Activated B cell treated with CpG ODN at 0.5 μM for 24 hours (primary cell): ENCODE measurements at places on chromosomes 11 and 22. TPM values are rescaled to one million over a fixed set of nuclear protein-coding genes. Genes with fewer than 3 reads are reported as not detected.

- DNase-seq: no peak
These were observed 940 bp upstream of the TNKS1BP1 start for GRCh38 chr11:57325735-57326048.

The SMTNL1 gene
- total RNA-seq: not detected in 2 replicates

- no peak for DNase-seq
These were observed 10.0 kb downstream of the PPM1F start for GRCh38 chr22:21942407-21943343.

The OR51E1 gene
- not detected in 2 replicates for total RNA-seq

- no peak for DNase-seq
These were observed 4.3 kb downstream of the TBX1 start for GRCh38 chr22:19764636-19765476.

DNA sequence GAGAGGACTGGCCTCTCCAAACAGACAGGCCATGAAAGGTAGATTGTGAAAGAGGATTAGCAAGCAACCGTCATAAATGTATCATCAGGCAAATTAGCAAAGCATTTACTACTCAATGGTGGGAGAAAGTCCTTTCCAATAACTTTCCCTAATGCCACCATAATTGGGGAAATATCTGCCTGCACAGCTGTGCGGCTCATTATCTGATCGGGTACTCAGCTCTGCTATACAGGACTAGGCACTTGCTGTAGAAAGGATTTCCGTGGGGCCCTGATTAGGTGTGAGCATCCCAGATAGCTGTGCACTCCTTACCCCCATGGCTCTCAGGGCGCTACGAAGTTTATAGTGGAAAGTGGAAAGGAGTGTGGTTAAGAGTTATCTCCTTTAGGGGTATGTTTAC is 309.7 kb upstream of the PLET1 start:
- DNase-seq: no peak

The PCSK7 gene
- total RNA-seq: 274 and 341 TPM in 2 replicates

The CASP5 gene
- total RNA-seq: 0.32 TPM in 1 of 2 replicates, not detected in the other

DNA sequence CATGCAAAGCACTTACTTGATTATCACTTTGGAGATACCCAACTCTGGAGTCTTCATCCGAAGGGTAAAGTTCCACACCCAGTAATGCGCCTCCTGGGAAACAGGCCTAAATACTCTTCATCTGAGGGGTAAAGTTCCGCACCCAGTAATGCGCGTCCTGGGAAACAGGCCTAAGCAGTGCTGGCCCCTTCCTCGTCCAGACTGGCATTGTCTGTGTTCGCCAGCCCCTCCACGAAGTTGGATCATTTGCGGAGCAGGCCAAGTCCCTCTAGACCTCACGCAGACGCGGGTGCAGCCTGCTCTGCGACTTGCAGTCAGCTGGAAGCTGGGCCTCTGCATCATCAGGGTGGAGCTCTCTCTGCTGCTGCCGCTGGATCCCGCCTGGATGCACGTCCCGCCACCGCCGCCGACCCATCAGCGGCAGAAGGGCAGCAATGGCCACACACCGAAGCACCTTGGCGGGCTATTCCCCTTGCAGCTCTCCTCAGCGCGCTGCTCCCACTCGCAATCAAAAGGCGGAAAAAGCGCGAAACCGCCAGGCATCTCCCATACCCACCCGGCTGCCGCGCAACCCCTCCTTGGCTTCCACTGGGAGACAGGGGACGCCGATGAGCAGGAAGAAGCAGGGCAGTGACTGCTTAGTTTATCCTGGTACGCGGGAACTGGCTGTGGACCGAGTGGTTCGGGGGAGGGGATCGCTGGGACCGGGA is 34.1 kb upstream of the GLYATL1 start:
- DNase-seq: no peak

- DNase-seq: no peak
These were observed 87.2 kb upstream of the HTATIP2 start for GRCh38 chr11:20275987-20276965.

The APOA1 gene
- 0.31 TPM in 1 of 2 replicates, not detected in the other for total RNA-seq

The CDC42BPG gene
- total RNA-seq: 2.2 and 3.7 TPM in 2 replicates

- no peak for DNase-seq
These were observed 23.6 kb upstream of the SLC25A1 start for GRCh38 chr22:19201869-19202798.

GRCh38 chr22:24893341-24894070 is 53.0 kb downstream of the LHFPL7 start:
- no peak for DNase-seq

- DNase-seq: peak; percentile 23
These were observed 361 bp downstream of the SRPRA start for GRCh38 chr11:126268361-126268707.

DNA sequence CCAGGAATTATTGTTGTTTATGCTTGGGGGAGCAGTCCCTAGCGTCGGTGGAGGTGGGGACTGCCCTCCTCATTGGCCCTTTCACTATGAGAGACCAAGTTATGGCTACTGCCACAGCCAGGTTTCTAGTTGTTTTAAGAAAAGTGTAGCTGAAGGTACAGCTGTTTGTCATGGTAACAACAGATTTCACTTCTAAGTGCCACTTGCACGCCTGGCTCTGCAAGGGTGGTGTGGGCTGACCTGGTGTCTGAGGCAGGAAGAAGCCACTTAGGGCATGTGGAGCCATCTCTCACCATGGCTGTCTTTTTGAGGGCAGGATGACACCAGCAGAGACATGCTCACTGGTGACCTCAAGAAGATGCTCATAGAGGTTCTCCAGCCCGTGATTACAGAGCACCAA is 46.3 kb upstream of the MPEG1 start:
- no peak for DNase-seq

- DNase-seq: no peak
These were observed 47.2 kb downstream of the CCDC15 start for GRCh38 chr11:125001079-125001778.

The SLC22A8 gene
- not detected in 2 replicates for total RNA-seq

DNA sequence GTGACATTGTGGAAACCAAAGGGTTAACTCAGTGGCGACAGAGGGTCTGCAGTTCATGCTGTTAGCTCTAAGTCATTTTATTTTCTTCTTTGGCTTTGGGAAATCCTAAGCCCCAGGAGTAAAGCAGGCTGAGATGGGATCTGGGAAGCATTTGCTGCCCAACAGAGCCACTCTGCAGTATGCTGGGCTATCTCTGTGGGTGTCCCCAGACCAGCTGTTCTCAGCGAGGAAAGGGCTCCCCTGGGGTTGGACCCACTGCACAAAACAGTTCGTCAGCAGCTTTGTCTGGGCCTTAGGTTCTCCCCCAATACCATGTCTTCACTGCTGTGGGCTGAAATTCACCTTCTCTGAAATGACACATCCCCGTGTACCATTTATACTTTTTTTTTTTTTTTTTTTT is 34.0 kb downstream of the KREMEN1 start:
- DNase-seq: no peak

The DEFB108B gene
- not detected in 2 replicates for total RNA-seq

- DNase-seq: no peak
These were observed 119.7 kb downstream of the ETS1 start for GRCh38 chr11:128467610-128468041.

DNA sequence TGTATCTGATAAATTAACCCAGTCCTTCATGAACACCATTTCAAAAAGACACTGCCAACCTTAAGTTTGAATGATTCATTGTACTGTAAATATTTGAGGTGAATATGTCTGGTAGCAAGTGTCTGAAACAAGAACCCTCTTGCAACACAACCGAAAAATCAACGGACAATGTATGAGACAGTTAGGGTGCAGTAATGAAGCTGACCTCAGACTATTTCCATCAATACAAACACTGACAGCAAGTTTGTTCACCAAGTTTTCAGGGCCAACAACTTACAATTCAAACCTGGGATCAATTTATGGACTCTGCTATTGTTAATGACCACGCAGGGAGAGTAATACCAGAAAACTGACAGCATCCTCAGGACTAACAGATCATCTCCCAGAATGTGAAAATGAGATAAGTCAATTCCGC is 126.3 kb downstream of the CADM1 start:
- DNase-seq: no peak

The TTLL1 gene
- total RNA-seq: 1.2 and 1.5 TPM in 2 replicates

- DNase-seq: no peak
These were observed 37.4 kb downstream of the PRR5L start for GRCh38 chr11:36333468-36333867.

GRCh38 chr11:68036717-68037239 is 2.0 kb upstream of the TCIRG1 start:
- no peak for DNase-seq

The DNHD1 gene
- 26.7 and 42.6 TPM in 2 replicates for total RNA-seq

DNA sequence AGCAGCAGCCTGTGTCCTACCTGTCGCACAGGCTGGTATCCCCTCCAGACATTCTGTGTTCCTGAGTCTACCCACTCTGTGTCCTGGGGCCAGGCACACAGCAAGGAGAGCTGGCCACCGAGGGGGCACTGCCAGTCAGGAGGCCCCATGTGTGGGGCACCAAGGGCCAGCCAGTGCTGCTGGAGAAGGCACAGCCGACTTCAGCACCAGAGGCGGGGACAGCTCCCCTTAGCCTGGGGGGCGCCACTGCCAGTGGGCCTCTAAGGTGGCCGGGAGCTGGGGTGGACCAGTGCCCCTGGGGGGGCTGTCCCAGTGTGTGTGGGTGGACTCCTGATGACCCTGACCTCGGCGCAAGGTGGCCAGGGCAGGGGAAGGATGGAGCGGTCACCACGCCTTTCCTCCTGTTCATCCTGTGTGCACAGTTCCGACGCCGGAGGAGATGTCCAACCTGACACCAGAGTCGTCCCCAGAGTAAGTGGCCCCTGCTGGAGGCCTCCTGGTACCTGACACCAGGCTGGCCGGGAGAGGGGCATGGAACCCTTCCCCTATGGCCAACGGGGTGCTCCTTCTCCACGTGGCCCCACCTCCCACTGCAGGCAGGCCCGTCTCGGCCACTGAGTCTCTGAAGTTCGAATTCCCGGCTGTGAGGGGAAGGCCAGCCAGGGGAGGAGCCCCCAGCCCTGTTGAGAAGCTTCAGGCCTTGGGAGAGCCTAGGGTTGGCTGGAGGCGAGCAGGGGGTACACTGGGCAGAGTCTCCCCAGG is 35.4 kb downstream of the MOB2 start:
- DNase-seq: no peak

The HBE1 gene
- not detected in 2 replicates for total RNA-seq

The MUC6 gene
- not detected in 2 replicates for total RNA-seq

- DNase-seq: no peak
These were observed 29.5 kb upstream of the ANO5 start for GRCh38 chr11:22163394-22163797.

The ARHGAP42 gene
- total RNA-seq: 3.1 and 4.9 TPM in 2 replicates

GRCh38 chr11:43943372-43943930 is 1.0 kb downstream of the C11orf96 start:
- DNase-seq: no peak

GRCh38 chr11:13215149-13215548 is 62.4 kb upstream of the BMAL1 start:
- DNase-seq: no peak

The SCUBE1 gene
- total RNA-seq: 0.12 TPM in 1 of 2 replicates, not detected in the other

The HSPB2 gene
- total RNA-seq: not detected in 2 replicates

GRCh38 chr11:100543386-100543785 is 143.7 kb upstream of the ARHGAP42 start:
- DNase-seq: no peak

DNA sequence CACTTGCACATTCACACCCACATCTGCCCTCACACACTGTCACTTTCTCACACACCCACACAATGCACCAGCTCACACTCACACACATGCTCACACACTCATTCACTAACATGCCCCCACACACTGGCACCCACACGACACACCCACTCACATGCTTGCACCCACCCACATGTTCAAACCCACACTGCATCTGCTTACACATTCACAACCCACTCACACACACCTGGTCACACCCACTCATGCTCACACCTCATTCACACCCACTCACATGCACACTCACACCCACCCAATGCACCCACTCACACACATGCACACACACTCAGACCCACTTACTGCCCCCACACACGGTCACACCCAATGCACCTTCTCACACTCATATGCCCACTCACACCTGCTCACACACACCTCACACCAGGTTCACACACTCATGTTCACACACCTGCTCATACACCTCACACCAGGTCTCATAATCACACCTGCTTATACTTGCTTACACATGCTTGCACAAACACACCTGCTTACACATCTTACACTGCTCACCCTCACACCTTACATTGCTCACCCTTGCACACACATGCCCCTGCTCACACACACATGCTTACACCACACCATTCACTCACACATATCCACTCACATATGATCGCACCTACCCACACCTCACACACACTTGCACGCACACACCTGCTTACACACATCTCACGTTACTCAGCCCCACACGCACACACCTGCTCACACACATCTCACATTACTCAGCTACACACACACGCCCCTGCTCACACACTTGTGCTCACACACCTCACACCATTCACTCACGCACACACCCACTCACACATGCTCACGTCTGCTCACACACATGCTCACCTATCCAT is 3.9 kb upstream of the MYBPC3 start:
- DNase-seq: no peak

DNA sequence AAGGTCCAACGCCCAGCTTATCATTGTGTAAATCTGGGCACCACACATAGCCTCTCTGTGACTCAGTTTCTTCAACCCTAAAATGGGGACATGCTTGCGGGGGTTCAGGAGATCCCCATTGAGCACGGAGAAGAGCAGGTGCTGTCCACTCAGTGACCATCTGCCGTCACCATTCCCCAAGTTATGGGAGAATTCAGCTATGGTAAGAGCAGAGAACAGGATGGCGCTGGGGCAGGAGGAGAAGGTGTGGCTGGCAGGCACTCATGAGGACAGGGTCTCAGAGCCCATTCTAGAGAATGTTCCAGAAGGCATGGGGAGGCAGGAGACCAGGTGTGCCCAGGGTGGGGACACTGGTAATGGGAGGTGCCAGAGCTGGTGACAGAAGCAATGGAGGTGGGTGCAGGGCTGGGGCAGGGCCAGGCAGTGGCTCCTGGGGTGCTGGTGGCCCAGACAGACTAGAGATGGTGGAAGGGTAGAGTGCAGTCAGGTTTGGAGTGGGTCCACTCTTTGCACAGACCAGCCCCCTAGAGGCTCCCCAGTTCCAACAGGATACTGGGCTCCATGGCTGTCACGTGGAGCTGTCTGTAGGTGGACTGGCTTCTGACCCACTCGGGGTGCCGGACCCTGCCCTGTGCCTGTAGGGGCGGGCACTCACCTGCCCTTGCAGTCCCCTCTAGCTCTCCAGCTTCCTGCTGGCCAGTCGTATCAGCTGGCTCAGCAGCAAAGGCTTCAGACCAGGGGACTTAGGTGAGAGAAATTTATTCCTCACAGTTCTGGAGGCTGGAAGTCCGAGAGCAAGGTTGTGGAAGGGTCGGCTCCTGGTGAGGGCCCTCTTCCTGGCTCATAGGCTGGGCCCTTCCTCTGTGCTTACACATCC is 84.7 kb downstream of the CDKN1C start:
- peak; percentile 11 for DNase-seq
